ENCODE measurements at places on chromosomes 12 and 14. TPM values are rescaled to one million over a fixed set of nuclear protein-coding genes. Genes with fewer than 3 reads are reported as not detected.

DNA sequence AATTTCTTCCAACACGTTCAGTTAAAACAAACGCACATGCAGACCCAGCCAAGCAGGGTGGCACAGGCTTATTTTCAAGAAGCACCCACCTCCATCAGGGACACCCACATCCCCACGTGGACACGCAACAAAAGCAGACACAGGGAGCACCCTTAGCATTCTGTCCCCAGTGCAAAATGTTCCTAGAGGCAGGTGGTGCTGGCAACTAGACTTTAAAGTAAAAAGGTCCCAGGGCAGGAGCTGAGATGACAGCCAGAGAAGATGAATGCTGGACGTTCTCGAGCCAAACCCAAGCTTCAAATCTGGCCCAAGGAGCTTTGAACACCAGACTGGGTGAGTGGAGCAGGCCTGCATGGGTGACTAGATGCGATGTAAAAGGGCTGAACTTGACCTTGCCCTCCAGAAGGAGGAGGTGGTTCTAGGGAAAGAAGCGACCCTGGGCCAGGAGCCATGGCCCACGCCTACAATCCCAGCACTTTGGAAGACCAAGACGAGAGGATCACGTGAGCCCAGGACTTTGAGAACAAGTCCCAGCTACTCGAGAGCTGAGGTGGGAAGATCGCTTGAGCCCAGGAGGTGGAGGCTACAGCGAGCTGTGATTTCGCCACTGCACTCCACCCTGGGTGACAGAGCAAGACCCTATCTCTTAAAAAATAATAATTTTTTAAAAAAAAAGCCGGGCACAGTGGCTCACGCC is 47.3 kb downstream of the KDM2B start:
- no peak for DNase-seq

- peak; percentile 31 for DNase-seq
These were observed 109.4 kb upstream of the ATF7IP start for GRCh38 chr12:14256121-14256520.

Gene PLA2G1B
- total RNA-seq, result 1.1 TPM

- no peak for DNase-seq
These were observed 244.3 kb downstream of the CCER1 start for GRCh38 chr12:90710711-90711110.

Gene FAM90A1
- total RNA-seq, result 0.34 TPM

GRCh38 chr14:40733206-40733605 is 873.5 kb upstream of the LRFN5 start:
- DNase-seq, result no peak

Gene RFX4
- not detected for total RNA-seq

DNA sequence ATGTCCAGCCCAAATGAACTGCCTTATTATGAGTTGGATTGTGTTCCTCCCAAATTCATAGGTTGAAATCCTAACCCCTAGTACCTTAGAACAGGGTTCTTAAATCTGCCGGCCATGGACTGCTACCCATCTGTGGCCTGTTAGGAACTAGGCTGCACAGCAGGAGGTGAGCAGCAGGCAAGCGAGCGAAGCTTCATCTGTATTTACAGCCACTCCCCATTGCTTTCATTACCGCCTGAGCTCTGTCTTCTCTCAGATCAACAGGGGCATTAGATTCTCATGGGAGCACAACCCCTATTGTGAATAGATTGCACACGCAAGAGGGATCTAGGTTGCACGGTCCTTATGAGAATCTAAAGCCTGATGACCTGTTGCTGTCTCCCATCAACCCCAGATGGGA is 9.8 kb upstream of the EML5 start:
- DNase-seq, result no peak

Gene ADSS1
- total RNA-seq, result 0.69 TPM
